K562 (cell line): ENCODE measurements at places on chromosomes 11 and 22.

DNA sequence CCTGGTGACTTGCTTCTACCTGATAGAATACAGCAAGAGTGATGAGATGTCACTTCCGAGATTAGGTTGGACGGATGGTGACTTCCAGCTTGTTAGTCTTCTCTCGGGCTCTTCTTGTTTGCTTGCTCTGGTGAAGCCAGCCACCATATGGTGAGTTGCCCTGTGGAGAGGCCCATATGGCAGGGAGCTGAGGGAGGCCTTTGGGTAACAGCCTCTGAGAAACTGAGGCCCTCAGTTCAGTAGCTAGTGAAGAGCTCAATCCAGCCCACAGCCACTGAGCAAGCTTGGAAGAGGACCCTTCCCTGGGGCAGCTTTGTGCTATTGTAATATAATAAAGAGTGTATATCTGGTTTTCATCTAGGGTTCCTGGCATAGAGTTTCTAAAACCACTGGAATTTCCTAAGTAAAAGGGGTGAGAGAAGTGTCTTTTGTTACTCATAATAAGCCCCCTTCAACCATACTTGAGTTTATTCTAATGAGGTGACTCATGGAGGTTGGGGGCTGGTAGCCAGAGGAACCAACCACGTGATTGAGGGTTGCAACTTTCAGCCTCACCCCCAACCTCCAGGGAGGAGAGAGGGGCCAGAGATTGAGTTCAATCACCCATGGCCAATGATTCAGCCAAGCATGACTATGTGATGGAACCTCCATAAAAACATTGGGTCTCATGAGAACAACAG lies 8.0 kb upstream of the TPCN2 start:
- peak; percentile 19 for DNase-seq

GRCh38 chr22:33658775-33659174 lies 261.5 kb downstream of the LARGE1 start:
- DNase-seq: no peak

DNA sequence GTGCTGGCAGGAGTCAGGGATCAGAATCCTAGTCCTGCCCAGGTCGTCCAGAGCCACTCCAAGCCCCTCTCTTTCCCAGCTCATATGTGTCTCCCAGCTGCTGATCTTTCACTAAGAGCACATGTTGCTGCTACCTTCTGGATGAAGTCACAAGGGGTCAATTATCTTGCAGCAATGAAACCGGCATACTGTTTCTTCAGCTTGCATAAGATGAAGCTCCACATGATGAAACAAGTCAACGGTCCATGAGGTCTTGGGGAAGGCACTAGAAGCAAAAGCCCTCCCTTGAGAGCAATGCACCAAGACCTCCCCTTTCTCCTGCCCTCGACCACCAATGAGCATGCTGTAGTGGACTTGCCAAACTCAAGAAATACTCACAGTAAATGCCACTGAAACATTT lies 148.9 kb downstream of the TENM4 start:
- no peak for DNase-seq

GRCh38 chr22:34414467-34415440 lies 494.5 kb upstream of the LARGE1 start:
- DNase-seq: peak; percentile 13

DNA sequence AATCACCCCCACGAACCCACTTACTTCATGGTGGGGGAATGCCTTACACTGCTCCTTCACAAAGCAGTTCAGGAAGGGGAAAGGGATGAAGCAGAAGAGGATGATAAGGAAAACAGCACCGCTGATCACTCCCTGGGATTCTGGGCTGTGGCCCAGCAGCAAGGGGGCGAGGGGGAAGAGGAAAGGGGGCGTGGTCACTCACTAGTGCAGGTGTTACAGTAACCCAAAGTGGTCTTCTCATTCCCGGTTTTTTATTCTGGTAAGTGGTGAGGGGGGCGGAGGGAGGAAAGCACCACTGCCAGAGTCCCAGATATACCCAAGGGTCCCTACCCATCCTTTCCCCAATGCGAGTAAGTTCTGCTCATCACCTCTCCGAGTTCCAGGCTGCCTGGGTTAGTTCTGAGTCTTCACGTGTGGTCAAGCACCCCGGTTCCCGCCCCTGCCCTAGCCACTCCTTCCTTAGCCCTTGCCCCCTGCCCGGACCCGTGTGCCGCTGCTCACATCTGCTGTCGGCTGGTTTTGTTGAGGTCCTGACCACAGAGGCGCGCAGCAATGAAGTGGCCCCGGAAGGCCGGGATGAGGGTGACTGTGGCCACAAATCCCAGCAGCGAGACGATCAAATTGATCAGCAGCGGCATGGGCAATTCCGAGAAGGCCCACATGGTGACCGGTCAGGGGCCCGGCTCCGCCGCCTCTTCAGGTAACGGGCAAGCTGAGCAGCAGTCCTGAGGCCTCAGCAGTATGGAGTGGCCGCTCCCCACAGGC lies 477 bp downstream of the DPAGT1 start:
- DNase-seq: peak; percentile 58
